ENCODE measurements at places on chromosomes 5 and 9.

DNA sequence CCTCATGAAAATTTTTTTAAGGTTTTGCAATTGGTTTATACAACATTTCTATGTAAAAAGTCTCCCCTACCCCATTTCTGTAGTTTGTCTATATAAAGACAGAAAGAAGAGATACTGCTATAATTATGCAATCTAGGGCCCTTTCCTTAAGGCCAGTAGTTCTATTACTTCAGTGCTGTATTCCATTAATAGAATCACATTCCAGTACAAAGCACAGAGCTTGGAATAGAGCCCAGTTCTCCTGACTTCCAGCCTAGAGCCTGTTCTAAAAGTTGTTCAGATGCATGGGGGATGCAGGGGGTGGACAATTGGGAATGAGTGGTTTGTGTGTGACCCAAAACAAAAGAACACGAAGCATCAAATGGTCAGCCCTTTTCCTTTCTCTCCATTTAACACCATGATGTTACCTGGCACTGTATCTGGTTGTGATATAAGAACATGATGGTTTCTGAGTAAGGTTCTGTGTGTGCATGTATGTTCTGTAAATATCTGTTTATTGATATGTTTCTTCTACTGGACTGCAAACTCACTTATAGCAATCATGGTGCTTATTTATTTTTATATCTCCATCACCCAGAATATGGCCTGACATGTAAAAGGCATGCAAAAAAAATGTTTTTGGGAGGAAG lies 8.2 kb upstream of the GRAMD2B start:
- no peak for DNase-seq

- no peak for DNase-seq
Measured at GRCh38 chr5:905139-905642, 12.5 kb downstream of the TRIP13 start.

GRCh38 chr5:10590226-10590999 lies 26.5 kb downstream of the ANKRD33B start:
- no peak for DNase-seq

GRCh38 chr9:125613141-125613540 lies 93.9 kb downstream of the MAPKAP1 start:
- DNase-seq, result no peak

DNA sequence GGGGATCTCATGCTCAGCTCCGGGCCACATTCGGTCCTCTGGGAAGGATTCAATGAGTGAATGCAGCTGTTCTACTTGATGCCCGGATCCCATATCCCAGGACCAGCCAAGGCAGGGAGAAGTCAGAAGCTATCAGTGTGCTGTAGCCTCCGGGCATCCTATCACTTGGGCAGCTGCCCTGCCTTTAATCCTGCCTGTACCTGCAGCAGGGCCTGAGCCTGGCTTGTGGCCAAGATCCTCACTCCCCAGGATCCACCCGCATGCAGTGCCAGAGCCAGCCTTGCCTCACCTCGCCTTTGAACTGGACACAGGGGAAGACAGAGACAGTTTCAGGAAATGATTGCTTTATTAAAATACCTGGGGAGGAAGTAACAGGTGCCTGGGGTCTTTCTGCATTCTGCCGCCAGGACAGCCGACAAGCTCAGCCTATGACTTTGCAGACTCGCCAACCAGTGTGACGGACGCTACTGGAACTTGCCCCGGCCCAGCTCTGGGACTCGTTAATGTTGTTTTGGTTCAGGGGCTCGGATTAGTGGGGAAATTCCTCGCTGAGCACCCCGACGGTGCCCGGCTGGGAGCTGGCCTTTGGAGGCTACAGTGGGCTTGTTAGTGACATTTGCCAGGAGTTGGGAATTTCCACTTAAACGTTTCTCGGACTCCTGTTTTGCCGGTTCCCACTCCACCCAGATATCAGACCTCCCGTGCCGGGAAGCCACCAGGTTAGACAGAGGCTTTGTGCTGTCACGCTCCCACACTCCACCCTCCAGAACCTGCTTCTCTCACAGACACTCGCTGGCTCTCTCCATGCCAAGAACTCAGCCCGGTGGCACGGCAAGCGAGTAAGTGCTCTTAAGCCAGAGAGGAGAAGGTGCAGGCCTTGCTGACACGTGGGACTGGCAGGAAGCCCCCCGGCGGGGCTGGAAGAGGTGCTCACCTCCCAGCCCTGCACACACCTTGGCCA lies 721 bp downstream of the PTGES start:
- DNase-seq, result no peak

GRCh38 chr5:109099081-109099480 lies 310.7 kb downstream of the PJA2 start:
- no peak for DNase-seq

- DNase-seq, result peak; percentile 36
Measured at GRCh38 chr5:159877894-159878448, 38.3 kb upstream of the ADRA1B start.

GRCh38 chr5:83118976-83119375 lies 41.6 kb downstream of the XRCC4 start:
- no peak for DNase-seq

All from left hindlimb (tissue), 1 donor.